ENCODE measurements at places on chromosomes 2 and 18. TPM values are rescaled to one million over a fixed set of nuclear protein-coding genes. Genes with fewer than 3 reads are reported as not detected.

GRCh38 chr18:39667905-39668304, 2102.3 kb upstream of the CELF4 start:
- DNase-seq: no peak

GRCh38 chr2:45329045-45329677, 281.9 kb downstream of the SRBD1 start:
- DNase-seq: peak; percentile 32

DNA sequence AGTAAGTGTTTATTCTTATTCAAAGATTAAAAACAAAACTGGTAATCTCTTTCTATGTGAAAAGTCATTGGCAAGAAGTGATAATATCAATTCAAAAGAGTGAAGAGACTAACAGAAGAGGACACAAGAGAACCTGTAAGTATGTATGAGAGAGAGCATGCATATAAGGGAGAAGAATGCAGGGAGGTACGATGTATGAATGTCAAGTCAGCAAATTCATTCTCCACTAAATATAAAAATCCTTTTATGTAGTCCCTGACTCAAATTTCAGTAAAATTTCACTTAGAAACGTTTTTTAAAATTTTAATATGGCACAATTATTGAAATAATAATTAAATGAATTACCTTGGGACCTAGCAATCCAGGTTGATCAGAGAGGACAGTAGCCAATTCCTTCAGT, 55.3 kb downstream of the NCKAP1 start:
- no peak for DNase-seq

GRCh38 chr2:205438241-205438640, 244.1 kb upstream of the NRP2 start:
- no peak for DNase-seq

DNA sequence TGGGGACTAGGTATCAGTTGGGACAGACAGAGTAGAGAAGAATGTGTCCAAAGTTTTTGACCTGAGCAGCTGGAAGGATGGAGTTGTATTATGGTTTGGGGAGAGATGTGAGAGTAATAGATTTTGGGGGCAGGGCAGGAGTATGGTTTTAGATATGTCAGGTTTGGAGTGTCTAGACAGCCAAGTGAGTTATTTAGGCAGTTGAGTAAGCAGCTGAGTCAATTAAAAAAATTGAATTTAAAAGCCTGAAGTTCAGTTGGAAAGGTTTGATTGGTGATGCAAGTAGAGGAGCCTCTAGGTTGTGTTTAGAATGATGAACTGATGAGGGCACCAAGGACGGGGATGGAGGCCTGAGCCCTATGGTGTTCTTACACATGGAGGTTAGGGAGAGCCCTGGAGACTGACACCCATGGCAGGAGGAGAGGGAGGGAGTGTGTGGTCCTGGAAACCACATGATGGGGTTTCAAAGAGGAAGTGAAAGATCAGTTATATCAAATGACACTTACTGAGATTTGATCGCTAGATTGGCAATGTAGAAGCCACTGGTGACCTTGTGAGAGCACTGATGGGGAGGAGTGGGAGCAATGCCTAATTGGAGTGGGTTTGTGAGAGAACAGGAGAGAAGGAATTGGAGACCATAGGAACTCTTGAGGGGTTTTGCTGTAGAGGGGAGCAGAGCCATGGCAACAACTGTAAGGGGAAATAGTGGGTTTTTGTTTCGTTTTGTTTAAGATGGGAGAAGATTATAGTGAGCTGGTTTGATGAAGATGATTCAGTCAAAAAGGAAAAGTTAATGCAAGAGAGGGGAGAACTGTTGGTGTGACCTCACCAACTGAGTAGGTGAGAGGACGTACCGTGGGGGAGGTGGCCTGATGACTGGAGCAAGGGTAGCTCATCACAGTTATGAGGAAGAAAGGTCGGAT, 10.3 kb downstream of the ITGA6 start:
- no peak for DNase-seq

DNA sequence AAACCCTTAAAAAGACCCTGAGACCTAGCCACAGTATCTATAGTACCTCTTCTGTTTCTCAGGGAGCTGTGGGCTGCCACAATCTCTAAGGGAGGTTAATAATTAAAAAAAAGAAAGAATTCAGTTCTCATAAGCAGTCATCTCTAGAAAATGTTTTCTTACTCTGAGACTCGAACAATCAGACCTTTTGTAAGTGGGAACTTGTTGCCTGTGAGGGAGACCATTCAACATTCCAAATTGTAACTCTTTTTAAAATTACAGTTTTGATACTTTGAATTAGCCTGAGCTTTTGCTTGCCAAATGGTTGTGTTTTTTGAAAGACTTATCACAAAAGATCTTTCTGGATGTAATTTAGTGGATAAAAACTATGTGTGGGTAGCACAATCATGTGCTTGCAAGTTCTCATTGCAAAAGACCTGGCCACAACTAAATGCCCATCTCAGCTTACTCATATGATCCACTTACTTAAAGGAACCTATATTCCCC, 33.3 kb downstream of the IL1R2 start:
- DNase-seq: no peak

DNA sequence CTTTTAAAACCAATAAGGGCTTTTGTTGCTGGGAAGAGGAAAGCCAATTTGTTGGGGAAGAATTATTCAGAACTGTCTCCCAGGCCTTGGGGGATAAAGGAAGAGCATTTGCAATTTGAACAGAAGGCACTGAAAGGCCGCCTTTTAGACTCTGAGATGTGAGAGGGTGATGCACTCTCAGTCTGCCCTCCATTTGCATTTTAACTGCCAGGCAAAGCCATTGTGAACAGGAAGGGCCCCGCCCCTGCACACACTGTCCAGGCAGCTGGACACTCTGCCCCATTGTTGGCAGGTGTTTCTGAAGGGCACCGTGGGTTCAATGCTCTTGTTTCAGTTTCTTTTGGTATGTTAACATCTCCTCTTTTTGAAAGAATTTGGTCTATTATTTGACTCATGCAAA, 169.5 kb upstream of the COPS8 start:
- no peak for DNase-seq

DNA sequence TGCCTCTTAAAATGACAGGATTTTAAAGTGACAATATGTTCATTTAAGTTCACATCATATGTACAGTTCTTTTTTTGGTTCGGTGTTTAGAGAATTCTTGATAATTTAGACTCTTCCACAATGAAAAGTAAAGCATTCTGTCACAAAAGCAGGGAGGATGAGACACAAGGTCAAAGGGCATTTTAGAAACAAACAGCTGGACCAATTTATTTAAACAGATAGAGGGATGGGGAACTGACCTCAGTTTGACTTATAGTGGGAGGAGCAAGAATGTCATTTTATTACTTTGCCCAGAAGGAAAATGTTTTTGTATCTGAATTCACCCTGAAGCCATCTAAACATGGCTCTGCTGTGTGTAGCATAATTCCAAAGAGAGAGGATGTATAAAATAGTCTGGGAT, 128.5 kb downstream of the MEIS1 start:
- no peak for DNase-seq

- no peak for DNase-seq
These were observed 2.1 kb upstream of the CLIP4 start for GRCh38 chr2:29113027-29113686.

DNA sequence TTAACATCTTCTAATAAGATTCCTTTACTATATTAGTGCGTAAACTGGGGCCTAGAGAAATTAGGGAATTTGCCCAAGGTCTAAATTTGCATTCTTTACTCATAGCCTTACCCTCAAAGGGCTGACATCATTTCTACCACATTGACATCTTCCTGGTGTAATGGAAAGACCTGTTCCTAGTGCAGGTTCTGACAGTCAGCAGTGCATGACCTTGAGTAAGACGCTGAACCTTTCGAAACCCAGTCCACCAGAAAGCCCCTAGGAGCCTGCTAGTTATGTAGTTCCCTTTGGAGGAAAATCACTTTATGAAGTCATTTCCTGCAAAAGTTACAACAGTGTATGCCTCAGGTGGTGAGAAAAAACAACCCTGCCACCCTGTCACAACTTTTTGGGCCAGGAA, 388.3 kb downstream of the TNS1 start:
- no peak for DNase-seq

DNA sequence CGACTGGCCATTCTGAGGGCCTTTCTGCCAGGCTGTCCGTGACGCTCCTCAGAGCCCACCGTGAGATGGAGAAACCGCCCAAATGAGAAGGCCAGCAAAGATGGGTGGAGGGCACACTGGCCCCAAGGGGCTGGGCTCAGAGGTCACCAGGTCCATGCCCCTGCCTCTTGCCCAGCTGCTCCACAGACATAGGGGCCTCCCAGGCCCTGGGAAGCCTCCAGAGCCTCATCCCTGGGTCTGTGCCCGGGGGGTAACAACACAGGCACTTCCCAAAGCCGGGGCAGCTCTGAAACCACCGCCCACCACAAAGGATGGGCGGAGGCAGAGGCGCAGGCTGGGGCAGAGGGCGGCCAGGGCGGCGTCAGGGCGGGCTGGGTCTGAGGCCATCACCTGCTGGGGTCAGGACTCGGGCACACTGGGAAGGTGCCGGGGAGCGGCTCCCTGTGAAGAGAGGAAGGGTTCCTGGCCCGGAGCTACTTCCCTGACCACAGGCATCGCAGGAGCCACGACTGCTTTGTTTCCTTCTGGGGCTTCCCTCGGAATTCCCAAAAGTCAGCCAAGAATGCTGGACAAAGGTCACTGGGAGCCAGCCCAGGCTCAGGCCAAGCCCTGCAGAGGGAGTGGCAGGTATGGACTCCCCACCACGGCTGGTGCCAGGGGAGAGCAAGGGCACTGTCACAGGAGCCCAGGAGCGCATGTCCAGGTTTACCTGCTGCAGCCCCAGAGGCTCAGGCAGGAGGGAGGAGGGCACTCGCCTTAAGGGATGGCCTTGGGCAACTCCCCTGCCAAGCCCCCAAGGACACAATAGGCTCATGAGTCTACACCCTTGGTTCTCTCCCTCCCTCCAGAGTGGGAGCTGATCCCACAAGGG, 9.4 kb downstream of the CYP26B1 start:
- no peak for DNase-seq

DNA sequence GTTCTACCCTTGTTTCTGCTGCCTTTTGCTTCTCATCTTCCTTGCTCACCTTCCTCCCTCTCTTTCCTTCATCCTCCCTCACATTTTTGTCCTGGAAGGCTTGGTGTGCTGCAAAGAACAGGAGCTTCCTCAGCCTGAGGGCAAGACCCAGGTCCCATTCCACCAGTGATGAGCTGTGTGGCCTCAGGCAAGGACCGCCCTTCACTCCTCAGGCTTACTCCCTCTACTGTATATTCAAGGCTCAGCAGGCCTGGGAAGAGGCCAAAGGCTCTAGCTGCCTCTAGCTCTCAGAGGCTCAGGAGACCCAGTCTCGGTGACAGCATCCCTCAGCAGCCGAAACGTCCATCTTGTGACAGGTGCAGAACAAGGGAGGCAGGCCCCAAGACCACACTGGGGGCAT, 97.5 kb downstream of the MRO start:
- no peak for DNase-seq

GRCh38 chr2:6994536-6995128, 77.4 kb downstream of the RNF144A start:
- no peak for DNase-seq

- no peak for DNase-seq
These were observed 154.2 kb downstream of the ATAD2B start for GRCh38 chr2:23772684-23773083.

DNA sequence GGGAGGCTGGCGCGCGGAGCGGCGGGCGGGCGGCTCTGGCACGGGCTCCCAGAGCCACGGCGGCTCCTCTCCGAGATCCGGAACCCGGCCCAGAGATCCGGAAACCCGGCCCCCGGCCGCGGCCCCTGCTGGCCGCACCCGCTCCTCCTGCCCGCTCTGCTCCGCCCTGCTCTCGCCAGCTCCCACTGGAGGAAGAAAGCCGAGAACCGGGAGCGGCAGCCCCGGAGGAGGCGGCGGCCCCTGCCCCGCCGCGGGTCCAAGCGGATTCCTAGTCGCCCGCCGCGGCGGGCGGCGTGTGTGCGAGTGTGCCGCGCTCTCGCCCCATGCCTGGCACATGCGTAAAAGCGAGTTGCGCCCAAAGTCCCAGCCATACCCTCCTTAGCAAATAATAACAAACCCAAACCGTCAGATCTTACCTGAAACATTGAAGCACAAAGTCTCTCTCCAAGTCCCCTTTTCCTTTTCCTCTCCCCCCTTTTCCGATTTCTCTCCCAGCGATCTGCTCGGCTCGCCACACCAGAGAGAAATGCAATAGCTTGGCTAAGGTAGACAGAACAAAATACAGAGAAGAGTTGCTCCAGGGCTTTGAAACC, 108.7 kb upstream of the KCTD1 start:
- DNase-seq: peak; percentile 40

DNA sequence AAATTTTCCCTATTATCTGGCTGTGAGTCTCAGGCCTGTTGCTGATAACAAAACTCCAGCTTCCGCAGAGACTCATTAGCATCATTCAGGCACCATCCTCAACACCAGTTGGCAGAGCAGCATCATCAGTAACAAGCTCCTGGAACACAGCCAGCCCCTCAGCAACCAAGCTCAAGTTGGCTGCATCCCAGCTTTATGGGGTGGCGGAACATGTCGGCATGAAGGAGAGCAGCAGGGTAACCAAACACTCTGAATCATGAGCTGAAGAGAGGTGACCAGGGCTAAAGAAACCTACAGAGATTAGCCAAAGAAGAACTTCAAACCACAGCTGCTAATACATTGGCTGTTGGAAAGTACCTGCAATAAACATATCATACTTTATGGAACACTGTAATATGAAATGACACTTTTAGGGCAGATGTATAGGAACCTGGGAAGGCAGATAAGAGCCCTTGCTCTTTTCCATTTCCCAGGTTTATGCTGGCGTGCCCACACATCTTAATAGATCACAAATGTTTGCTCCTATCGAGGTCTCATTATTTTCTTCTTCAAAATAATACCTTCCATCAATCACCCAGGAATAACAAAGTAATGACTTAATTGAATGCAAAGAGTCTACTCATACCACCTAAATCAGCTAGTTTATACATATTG, 63.8 kb downstream of the PDE11A start:
- DNase-seq: peak; percentile 83

DNA sequence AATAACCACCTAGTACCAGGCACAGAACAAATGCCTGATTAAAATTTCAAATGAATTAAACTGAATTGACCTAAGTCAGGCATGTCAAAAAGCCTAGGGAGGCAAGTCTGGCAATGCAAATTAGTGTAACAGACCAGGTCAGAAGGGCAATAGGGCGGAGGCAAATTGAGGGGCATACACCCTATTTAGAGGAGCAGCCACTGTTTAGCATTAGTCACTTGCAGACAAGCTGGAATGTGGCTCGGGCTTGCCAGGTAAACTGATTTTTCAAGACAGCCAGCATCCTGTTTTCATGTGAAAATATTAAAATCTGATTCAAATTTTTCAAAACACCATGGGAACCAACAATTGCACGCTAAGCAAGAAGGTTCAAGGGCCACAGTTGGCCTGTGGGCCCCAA, 160.3 kb downstream of the EN1 start:
- no peak for DNase-seq

GRCh38 chr2:36973320-36973719, 7.0 kb upstream of the STRN start:
- no peak for DNase-seq

GRCh38 chr2:222303045-222303827, 4.4 kb upstream of the PAX3 start:
- no peak for DNase-seq

Gene PROC
- 1.3 TPM for total RNA-seq

Gene EIF2AK3
- 12.7 TPM for total RNA-seq

Gene HRH4
- not detected for total RNA-seq

Gene TMEM150A
- total RNA-seq: 11.1 TPM

Gene CNRIP1
- total RNA-seq: 32.6 TPM

Gene GNAL
- 17.3 TPM for total RNA-seq

Gene PTPRN
- 6.8 TPM for total RNA-seq

All from H4 (cell line).